ENCODE measurements at places on chromosomes 13 and 19. TPM values are rescaled to one million over a fixed set of nuclear protein-coding genes. Genes with fewer than 3 reads are reported as not detected.

Gene CFD
- polyA plus RNA-seq = 3.6 TPM

Gene KCNC3
- polyA plus RNA-seq = not detected

Gene NDUFA3
- 367 TPM for polyA plus RNA-seq

Gene PSG11
- polyA plus RNA-seq = not detected

Gene DMWD
- 43.9 TPM for polyA plus RNA-seq

Gene SPPL2B
- polyA plus RNA-seq = 6.9 TPM

DNA sequence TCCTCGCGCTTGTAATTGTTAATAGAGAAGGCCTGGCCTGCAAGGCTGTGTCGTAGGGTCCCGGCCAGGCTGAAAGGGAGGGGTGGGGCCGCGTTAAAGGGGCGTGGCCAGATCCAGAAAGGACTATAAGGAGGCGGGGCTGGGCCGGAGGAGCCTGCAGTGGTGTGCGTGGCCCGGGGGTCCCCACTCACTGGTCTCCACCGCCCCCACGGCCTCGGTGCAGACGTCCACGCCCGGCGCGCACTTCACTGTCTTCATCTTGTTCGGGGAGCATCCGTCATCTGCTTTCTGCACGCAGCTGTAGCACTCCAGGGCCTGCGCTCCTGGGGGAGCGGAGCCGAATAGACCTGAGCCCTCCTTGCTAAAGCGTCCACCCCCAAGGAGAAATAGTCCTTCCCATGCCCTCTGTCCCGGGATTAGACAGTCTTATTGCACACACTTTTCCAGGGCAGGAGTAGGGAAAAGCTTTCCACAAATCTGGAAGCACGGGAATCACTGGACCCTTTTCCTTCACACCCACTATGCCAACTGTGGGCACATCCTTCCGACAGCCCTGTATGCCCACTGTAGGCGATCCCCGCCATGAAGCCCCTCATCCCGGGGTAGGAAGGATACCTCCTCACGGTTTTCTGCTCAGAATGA lies 1.2 kb downstream of the LYPD3 start:
- peaks cover 6% of the 10 kb centered on the region for H3K27me3 ChIP-seq
- H3K4me3 ChIP-seq = peak overlapping the region; percentile 98
- no peak for DNase-seq
- H3K4me1 ChIP-seq = peaks cover 26% of the 10 kb centered on the region

DNA sequence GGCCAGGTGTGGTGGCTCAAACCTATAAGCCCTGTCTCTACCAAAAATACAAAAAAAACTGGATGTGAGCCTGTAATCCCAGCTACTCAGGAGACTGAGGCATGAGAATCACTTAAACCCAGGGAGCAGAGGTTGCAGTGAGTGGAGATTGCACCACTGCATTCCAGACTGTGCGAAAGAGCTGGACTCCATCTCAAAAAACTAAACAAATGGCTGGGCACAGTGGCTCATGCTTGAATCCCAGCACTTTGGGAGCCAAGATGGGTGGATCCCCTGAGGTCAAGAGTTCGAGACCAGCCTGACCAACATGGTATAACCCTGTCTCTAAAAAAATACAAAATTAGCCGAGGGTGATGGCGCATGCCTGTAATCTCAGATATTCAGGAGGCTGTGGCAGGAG lies 34.9 kb upstream of the ZNF83 start:
- H3K27ac ChIP-seq = peak overlapping the region; percentile 53
- H3K4me3 ChIP-seq = no peak overlapping the region
- H3K4me1 ChIP-seq = peaks cover 42% of the 10 kb centered on the region
- H3K36me3 ChIP-seq = peaks cover 21% of the 10 kb centered on the region
- DNase-seq = no peak
- no peaks in the 10 kb centered on the region for H3K27me3 ChIP-seq

DNA sequence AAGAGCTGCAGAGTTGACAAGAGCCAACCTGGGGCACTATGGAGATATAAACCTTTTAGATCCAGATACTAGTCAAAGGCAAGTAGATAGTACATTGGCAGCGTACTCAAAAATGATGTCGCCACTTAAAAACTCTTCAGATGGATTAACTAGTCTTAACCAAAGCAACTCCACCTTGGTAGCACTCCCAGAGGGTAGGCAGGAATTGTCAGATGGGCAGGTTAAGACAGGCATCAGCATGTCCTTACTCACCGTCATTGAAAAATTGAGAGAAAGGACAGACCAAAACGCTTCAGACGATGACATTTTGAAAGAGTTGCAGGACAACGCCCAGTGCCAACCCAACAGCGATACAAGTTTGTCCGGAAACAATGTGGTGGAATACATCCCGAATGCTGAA lies 8.9 kb downstream of the ZNF507 start:
- H3K36me3 ChIP-seq = peaks cover 53% of the 10 kb centered on the region
- H3K4me1 ChIP-seq = peaks cover 88% of the 10 kb centered on the region
- H3K4me3 ChIP-seq = no peak overlapping the region
- DNase-seq = no peak

DNA sequence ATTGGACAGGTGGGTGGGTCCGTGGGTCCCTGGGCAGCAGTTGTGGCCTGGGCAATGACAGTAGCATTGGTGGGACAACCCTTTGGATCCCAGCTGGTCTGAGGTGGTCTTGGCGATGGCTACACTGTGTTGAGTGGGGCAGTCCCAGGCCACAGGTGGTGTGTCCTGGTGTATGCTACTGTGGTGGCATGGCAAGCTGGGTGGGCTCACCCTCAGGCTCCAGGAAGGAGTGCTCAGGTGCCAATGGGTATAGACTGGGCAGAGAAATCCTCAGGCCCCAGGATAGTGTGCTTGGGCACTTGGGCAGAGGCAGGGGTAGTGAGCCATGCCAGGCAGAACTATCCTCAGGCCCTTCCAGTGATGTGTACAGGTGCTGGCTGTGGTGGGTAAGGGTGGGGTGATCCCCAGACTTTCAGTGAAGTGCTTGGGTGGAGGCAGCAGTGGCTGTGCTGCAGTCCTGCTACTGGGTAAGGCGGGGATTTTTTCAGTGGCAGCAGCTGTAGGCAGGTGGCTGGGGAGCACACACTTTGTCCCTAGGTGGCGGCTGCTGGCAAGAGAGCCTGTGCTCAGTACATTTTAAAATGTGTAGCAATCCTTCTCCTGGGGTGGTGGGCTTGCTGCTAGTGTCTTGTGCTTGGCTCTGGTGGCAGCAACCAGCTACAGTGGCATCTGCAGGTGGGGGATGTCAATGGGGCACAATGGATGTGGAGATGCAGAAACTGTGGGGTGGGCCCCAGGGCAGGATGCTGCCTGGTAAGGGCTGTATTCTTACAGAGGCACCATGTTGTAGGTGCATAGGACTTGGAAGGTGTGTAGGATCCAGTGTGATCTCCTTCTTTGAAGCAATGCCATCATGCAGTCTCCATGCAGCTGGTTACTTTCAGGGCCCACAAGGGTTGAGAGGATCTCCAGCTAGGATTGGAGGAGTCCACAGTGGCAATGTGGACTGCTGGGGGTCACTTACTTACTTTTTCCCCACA lies 64.9 kb downstream of the DNAJC3 start:
- H3K4me3 ChIP-seq = no peak overlapping the region
- H3K27me3 ChIP-seq = peaks cover 2% of the 10 kb centered on the region
- peak overlapping the region; percentile 46 for H3K27ac ChIP-seq

GRCh38 chr19:40370997-40371801 lies 18.8 kb downstream of the HIPK4 start:
- no peak overlapping the region for H3K4me3 ChIP-seq
- no peak overlapping the region for H3K27ac ChIP-seq
- H3K4me1 ChIP-seq = peaks cover 2% of the 10 kb centered on the region
- no peaks in the 10 kb centered on the region for H3K36me3 ChIP-seq
- no peak for DNase-seq

- peak overlapping the region; percentile 92 for H3K27ac ChIP-seq
- DNase-seq = peak; percentile 44
- peaks cover 35% of the 10 kb centered on the region for H3K4me1 ChIP-seq
These were observed 1.1 kb downstream of the FOXO1 start for GRCh38 chr13:40665126-40666044.

DNA sequence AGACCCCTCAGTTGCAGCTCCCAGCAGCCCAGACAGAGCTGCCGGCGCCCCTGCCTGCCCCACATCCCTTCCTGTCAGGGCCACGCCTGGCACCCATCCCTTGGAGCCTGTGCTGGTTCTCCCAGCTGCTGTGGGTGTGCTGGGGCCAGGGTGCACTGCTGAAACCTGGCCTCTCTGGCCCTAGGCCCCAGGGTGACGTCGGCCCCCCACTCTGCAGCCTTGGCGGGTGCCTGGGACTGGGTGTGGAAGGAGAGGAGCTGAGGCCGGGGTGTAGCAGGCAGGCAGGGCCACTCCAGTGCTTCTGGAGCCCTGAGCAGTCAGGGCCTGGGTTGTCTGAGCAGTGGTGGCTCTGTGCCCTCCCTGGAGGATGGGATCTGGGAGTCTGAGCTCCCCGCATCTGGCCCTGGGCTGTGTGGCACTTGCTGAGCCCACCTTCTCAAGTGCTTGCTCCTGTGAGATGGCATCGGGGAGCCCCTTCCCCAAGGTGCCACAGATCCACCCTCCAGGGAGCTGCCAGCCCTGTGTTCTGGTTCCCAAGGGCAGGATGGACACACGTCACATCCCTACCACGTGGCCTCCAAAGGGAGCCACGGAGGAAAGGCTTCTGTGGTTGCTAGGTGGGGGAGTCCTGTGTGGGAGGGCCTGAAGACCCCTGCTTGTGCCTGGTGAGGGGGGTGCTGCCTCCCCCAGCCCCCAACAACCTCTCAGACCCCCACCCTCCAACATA lies 5.2 kb downstream of the PLEKHJ1 start:
- H3K4me1 ChIP-seq = peaks cover 21% of the 10 kb centered on the region
- no peak overlapping the region for H3K27ac ChIP-seq
- no peak for DNase-seq
- no peaks in the 10 kb centered on the region for H3K27me3 ChIP-seq

GRCh38 chr13:53100394-53101063 lies 71.9 kb downstream of the OLFM4 start:
- H3K27ac ChIP-seq = no peak overlapping the region
- H3K36me3 ChIP-seq = peaks cover 5% of the 10 kb centered on the region
- peaks cover 6% of the 10 kb centered on the region for H3K27me3 ChIP-seq
- H3K4me3 ChIP-seq = no peak overlapping the region

DNA sequence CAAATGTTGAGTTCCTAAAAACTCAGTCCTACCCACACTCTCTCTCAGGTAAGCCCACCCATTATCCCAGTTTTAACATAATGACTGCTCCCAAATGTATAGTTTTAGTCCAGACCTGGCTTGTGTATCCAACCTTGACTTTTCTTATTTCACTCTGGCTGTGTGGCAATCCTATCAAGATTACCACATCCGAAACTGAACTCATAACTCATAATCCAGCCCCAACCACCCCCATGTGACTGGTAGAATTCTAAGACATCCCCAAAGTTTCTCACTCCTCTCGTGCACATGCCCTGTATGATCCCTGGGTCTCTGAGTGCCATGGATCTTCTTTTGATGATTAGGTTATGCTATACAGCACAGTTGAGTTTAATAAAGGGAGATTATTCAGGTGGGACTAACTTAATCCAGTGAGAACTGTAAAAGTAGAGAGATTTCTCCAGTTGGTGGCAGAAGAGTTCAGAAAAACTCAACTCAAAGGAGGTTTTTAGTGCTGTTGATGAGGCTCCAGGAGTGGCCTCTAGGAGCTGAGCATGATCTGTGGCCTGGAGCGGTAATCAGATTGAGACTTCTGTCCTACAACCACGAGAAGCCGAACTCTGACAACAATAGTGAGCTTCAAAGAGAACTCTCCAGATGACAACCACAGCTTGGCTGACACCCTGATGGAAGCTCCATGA lies 413.4 kb downstream of the ZNF536 start:
- no peaks in the 10 kb centered on the region for H3K4me1 ChIP-seq
- no peak overlapping the region for H3K4me3 ChIP-seq
- no peaks in the 10 kb centered on the region for H3K36me3 ChIP-seq
- H3K27me3 ChIP-seq = peaks cover 5% of the 10 kb centered on the region

- H3K4me1 ChIP-seq = peaks cover 3% of the 10 kb centered on the region
- H3K36me3 ChIP-seq = no peaks in the 10 kb centered on the region
- no peaks in the 10 kb centered on the region for H3K27me3 ChIP-seq
- no peak overlapping the region for H3K27ac ChIP-seq
- no peak for DNase-seq
- H3K4me3 ChIP-seq = no peak overlapping the region
These were observed 12.6 kb upstream of the GARRE1 start for GRCh38 chr19:34241513-34242337.

GRCh38 chr19:5926641-5927440 lies 12.8 kb downstream of the CAPS start:
- no peak overlapping the region for H3K4me3 ChIP-seq
- DNase-seq = no peak
- H3K4me1 ChIP-seq = no peaks in the 10 kb centered on the region
- H3K27me3 ChIP-seq = no peaks in the 10 kb centered on the region
- H3K36me3 ChIP-seq = peaks cover 4% of the 10 kb centered on the region

GRCh38 chr19:29779921-29780320 lies 31.9 kb upstream of the CCNE1 start:
- no peaks in the 10 kb centered on the region for H3K27me3 ChIP-seq
- no peaks in the 10 kb centered on the region for H3K4me1 ChIP-seq
- H3K4me3 ChIP-seq = no peak overlapping the region

- DNase-seq = no peak
- H3K4me3 ChIP-seq = no peak overlapping the region
These were observed 7.3 kb downstream of the WDR88 start for GRCh38 chr19:33139165-33139564.

Measured in immature natural killer cell (primary cell).